D721Med (cell line): ENCODE measurements at places on chromosomes 6 and 20.

DNA sequence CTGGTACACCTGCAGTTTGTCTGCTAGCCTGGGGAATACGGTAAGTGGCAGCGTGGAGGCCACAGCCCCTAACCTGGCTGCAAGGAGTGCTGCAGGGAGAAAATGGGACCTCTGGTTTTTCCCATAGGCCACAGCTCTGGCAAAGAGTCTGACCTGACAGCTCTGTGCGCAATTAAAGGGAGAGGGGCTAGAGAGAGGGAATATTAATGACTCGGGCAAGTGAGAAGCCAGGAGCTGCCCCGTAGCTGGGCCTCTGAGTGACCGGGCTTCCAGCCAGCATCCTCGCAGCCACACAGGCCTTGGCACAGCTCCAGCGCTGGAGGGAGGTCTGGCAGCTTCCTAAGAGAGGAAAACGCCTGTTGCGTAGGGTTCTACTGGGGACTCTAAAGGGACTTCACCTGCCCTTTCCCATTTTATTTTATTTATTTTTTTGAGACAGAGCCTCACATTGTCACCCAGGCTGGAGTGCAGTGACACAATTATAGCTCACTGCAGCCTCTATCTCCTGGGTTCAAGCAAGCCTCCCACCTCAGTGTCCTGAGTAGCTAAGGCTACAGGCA is 18.2 kb upstream of the OCSTAMP start:
- no peak for DNase-seq

DNA sequence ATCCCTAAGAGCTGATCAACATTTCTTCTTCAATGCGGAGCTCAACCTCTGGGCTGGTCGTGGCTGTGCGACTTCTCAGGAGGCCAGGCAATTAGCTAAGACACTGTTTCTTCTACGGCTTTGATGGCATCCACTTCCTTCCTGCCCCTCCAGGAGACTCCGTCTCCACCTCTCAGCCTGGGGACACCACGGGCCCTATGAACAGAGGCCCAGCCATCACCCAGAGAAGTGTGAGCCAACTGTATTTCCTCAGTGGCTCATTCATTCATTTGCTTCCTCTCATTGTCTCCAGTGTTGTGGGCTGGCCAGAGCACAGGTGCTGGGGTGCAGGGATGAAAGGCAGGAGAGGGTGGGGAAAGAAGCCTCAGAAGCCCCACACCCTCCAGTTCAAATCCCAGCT is 51.8 kb upstream of the APCDD1L start:
- DNase-seq, result no peak

DNA sequence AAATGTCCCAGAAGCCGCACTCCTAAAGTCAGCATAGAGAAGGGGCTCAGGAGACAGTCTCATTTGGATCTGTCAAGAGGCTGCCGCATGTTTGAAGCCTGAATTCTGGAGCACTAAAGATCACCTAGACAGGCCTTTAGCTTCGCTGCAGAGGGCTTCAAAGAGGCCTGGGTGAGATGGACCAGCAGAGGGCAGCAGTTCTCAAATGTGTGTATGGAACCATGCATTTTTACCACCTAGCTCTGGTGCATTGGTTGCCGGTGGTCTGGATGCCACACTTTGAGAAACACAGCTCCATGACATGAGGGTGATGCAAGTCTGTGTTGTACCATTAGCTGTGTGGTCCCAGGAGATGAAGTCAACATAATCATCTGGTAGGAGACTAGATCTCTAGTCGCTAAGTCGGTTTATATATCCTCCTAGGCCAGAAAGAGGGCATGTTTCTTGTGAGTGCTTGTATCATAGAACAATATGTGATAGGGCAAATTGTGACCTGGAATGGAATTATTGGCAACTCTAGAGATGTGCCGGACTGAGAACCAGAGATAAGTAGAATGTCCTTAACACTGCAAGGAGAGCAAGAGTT is 64.8 kb downstream of the KIAA0319 start:
- no peak for DNase-seq

DNA sequence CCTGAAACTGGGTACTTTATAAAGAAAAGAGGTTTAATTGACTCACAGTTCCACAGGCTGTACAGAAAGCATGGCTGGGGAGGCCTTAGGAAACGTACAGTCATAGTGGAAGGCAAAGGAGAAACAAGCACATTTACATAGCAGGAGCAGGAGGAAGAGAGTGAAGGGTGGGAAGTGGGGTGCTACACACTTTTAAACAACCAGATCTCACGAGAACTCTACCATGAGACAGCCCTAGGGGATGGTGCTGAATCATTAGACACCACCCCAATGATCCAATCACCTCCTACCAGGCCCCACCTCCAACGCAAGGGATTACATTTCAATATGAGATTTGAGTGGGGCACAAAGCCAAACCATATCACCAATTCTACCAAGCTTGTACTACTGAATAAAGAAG is 7.4 kb upstream of the FNDC1 start:
- no peak for DNase-seq

DNA sequence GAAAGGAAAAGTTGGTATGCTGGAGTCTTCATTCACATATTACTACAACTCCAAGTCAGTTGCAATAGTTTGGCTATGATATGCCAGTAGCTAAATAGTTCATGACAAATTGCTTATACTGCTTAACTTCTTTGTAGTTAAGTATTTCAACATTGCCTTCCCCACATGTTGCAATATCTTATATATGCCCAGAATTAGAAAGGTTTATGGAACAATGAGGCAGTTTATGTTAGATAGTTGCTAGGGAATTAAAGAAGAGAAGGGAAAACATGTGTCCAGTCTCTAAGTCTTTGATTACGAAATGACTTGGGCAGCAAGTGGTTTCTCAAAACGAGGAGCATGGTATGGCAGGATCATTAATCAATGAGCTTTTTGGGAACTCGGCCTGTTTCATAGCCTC is 145.8 kb downstream of the PLCB4 start:
- DNase-seq, result no peak

DNA sequence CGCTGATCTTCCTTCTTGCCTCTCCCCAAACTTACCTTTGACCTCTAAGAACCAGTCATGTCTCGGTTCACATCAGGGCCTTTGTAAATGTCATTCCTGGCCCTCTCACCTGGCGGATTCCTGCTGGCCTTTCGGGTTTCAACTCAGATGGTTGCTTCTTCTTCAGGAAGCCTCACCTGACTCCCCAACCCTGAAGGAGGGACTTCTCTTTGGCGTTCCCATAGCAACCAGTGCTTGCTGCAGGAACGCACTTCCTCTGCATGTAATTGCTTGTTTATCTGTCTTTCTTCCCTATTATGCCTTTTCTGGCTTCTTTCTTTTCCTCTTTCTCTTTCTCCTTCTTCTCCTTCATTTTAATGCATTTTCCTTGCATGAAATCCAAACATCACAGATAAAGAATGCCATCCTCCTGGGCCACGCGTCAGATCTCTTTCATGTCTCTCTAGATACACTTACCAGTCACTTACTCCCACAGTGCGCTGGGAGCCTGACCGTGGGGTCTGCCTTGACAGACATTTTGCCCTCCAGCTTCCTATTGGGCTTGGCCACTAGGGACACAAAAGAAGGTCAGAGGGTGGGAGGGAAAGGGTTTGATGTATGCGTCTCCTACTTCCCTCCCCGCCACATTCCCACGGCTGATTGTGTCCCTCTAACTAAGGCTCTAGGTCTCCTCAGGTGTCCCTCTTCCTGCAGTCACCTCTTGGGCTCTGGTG is 295.7 kb upstream of the TSHZ2 start:
- no peak for DNase-seq

DNA sequence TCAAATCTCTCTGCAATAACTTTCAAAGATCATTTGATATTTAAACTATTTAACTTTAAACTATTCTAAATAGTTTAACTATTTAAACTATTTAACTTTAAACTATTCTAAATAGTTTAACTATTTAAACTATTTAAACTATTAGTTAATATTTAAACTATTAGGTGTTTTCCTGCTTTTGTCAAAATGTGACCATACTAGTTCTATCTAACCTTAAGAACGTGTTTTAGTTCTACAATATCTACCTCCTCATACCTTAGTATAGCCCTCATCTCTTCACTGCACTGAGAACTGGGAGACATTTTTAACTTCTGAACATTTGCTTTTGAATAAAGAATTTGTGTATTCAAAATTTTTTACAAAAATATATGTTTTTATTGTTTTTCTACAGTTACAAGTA is 429.1 kb downstream of the ADGRB3 start:
- DNase-seq, result no peak

- DNase-seq, result no peak
Observed at GRCh38 chr20:21141825-21142224, 15.9 kb downstream of the KIZ start.

DNA sequence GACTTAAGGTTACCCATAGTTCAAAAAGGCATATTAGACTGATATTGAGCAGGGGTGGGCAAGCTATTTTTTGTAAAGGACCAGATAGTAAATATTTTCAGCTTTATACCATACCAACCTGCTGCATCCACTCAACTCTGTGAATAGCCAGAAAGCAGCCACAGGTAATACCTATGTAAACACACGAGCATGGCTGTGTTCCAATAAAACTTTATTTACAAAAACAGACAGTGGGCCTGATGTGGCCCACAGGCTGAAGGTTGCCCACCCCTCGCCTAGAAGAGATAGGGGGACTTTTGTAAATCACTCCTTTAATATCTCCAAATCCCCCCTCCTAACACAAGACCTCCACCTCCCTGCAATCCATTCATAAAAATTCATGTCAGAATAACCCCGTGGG is 64.4 kb downstream of the PSMG4 start:
- no peak for DNase-seq

GRCh38 chr6:129130959-129131681 is 248.2 kb downstream of the LAMA2 start:
- DNase-seq, result no peak

DNA sequence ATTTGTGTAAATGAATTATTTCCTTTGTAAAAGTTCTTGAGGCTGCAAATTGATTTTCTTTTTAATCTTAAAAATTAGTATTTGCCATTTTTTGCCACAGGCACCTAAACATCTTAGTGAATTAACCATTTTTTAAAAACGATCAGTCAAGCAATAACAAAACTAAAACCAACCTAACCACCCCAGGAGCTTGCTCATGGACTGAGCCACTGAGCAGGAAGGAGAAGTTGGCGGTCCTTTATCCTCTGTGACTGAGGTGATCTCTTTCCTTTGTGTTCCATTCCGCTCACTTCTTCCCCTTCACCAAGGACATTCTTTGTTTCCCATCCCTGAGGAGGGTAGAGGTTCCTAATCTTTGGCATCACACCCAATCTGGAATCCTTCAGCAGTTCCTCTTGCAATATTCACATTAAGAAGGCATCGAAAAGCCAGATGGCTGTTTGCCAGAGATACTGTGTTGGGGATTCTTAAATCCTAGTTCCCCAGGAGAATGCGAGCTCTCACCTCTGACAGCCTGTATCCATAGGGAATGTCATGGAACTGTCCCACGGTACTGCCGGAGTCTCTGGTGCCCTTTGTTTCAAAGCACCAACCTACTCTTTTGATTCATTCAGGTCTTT is 30.5 kb downstream of the RPRD1B start:
- DNase-seq, result no peak

GRCh38 chr6:46983007-46983411 is 59.1 kb downstream of the ADGRF1 start:
- DNase-seq, result no peak

- no peak for DNase-seq
Observed at GRCh38 chr6:101393829-101394251, 332 bp downstream of the GRIK2 start.

- no peak for DNase-seq
Observed at GRCh38 chr6:138654715-138655634, 118.6 kb upstream of the CCDC28A start.

GRCh38 chr6:122753000-122753687 is 26.4 kb upstream of the FABP7 start:
- no peak for DNase-seq

DNA sequence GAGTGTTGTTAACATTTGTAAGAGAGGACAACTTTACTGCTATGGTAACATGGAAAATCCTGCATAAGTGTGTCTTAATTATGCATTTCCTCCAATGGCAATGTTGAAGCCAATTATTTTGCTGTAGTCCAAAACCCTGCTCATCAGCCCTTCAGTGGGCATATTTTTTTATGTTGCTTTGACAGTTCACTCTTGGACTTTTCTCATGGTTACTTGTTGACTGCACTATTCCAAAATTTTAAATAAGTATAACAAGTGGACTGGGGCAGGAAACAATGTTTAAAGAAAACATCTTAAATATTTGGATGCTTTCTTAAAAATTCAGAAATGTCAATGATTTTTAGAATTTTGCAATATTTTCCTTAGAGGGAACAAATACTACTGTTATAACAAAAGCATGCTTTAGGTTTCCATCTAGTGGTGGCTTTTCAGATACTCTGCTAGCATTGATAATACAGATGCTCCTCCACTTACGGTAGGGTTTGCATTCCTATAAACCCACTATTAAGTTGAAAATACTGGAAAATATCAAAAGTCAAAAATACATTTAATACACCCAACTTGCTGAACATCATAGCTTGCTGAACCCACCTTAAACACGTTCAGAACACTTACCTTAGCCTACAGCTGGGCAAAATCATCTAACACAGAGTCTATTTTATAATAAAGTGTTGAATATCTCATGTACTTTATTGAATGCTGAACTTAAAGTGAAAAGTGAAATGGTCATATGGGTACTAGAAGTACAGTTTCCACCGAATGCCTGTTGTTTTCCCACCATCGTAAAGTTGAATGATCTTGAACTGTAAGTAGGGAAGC is 86.4 kb downstream of the ADGRG6 start:
- DNase-seq, result no peak

DNA sequence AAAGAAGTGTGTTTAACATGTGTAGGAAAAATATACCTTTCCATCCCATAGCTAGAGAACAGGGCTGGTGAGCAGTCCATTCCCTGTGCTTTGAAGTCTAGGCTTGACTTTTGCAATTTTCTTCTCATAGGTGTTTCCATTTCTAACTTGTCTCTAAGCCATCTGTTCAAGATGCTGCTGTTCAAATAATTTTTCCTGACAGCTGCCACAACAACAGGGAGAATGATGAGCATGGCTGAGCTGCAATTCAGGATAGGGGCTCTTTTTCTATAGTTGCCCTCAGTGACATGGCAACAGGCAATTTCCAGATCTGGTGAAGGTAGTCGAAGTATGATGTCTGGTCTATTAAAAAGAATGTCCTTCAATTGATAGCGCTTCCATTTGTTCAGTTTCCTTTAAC is 103.0 kb upstream of the HS3ST5 start:
- DNase-seq, result no peak

GRCh38 chr6:132817554-132818403 is 3.4 kb downstream of the RPS12 start:
- no peak for DNase-seq

- no peak for DNase-seq
Observed at GRCh38 chr6:163395122-163395830, 19.2 kb upstream of the QKI start.
